ENCODE measurements at places on chromosomes 11 and 22.

DNA sequence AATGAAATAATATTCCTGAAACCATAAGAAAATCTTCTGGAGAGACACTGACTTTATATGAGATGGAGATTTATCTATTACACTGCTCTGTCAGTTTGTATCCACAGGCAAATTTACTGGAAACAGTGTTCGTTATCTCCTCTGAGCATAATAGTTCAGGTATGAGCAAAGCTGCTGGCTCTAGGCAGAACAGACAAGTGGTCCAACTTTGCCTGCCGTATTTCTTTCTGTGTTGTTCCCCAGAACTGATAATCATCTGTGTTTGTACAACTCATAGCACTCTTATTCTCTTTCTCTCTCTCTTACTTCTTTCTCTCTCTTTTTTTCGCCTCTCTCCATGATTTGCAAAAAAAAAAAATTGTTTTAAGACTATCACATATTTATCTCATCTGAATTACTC is 623.8 kb upstream of the CHORDC1 start:
- no peak for DNase-seq

- no peak for DNase-seq
Observed at GRCh38 chr11:17580271-17580670, 33.2 kb downstream of the OTOG start.

DNA sequence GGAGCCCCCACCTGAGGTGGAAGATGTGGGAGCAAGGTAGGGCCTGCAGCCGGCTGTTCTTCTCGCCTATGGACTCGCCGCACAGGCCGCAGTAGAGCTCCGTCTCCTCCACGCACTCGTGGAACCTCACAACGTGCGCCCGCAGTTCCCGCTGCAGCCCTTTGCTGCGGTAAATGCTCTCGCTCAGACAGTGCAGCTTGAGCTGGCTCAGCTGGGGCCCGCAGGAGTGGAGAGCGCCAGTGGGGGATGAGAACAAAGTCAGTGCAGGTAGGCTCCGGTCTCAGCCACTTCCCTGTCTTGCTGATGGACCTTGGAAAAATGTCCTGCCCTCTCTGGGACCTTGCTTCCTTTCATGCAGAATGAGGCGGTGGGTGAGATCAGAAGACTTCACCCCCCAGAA is 10.2 kb downstream of the RAPSN start:
- no peak for DNase-seq

GRCh38 chr11:124807201-124807600 is 7.0 kb upstream of the MSANTD2 start:
- no peak for DNase-seq

GRCh38 chr11:19060629-19061028 is at the start of gene MRGPRX2:
Gene MRGPRX2 (minus strand): TSS chr11:19060717. CDS start chr11:19056402, 4,315 bp downstream.
- no peak for DNase-seq

DNA sequence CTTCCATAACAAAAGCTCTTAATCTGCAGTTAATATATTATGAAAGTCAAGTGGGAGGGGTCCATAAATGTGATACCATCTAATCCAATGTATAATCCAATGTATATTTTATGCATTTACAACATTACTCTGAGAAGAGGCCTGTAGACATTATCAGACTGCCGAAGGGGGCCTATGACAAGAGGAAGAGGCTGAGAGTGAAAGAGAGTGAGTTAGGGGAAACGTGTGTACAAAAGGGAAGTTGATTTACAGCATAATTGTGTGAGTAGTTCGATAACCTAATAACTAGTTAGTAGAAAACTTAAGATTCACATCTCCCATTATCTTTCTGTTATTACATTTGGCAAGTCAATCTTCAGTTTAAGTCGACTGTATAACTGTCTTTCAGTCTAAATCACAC is 86.6 kb downstream of the DDX10 start:
- no peak for DNase-seq

DNA sequence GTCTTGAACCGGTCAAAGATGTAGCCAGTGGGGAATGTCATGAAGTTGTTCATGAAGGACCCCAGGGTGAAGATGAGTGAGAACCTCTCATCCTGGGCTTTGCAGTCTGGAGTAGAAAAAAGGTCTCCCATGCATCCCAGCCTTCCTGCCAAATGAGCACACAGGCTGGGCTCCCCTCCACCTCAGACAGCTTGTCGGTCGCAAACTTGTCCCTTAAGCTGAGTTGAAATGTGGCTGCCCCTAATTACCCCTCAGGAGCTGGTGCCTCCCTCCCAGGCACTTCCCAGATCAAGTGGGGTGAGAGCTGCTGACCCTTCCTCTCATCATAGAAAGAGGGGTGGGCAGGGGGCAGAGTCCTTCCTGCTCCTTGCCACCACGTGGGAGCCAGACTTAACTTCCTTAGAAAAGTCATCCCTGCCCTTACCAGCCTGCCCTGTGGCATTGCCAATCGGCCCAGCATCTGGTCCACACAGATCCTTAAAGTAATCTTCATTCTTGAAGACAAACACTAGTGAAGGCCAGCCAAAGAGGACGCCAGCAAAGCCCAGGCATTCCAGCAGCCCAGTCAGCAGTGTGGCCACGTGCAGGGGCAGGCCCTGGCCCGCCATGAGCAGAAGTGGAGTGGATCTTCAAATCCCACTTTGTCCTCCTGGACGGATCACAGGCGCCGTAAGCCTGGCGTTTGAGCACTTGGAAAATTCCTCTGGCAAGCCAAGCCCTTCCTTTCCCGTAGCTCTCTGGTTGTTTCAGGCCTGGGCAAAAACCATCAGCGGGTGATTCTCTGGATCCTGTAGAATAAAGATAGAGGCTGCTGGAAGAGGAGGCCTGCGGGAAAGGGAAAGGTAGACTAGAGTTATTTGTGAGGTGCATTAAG is 1.1 kb downstream of the SLC43A3 start:
- DNase-seq: no peak

DNA sequence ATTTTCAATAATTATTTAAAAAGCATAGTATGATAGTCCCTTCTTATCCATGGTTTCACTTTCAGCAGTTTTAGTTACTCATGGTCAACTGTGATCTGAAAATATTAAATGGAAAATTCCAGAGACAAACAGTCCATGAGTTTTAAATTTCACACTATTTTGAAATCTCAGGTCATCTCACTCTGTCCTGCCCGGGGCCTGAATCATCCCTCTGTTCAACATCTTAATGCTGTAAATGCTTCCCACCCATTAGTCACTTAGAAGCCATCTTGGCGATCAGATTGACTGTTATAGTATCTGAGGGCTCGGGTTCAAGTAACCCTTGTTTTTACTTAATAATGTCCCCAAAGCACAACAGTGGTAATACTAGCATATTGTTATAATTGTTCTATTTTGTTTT is 1509.3 kb downstream of the FAM181B start:
- no peak for DNase-seq

DNA sequence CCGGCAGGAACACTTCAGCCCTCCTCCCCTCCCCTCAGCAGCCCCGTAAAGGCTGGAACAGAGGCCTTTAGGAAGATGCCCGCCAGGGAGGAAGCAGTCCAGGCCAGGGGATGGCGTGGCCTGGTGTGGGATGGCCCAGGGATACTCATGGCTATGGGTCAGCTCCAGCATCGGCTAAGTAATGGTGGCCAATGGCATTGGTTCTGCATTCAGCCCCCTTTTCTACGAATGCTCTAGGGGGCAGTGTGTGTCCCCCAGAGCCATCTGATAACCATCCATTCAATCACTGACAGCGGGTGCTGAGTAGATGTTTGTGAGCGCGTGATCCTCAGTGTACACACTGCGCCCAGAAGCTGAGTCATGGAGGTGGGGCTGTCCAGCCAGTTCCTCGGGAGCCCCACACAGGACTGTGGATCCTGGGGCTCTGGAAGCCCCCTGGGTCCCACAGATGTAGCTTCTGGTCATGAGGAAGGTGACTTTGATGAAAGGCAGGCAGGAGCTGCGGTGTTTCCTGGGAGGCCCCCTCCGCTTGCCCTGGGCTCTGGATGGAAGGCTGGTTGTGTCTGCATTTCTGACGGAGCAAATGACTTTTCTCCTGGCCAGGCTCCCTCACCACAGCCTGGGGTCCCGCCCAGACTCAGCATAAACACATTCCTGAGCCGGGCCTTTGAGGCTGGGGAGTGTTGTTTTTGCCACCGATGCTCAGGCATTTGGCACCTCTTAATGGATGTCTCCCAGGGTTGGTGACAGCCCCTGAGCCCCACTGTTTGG is 46.5 kb downstream of the FBLN1 start:
- DNase-seq: no peak

GRCh38 chr11:73990730-73991129 is 8.1 kb upstream of the UCP2 start:
- no peak for DNase-seq

- no peak for DNase-seq
Observed at GRCh38 chr11:112162761-112163546, 940 bp downstream of the IL18 start.

DNA sequence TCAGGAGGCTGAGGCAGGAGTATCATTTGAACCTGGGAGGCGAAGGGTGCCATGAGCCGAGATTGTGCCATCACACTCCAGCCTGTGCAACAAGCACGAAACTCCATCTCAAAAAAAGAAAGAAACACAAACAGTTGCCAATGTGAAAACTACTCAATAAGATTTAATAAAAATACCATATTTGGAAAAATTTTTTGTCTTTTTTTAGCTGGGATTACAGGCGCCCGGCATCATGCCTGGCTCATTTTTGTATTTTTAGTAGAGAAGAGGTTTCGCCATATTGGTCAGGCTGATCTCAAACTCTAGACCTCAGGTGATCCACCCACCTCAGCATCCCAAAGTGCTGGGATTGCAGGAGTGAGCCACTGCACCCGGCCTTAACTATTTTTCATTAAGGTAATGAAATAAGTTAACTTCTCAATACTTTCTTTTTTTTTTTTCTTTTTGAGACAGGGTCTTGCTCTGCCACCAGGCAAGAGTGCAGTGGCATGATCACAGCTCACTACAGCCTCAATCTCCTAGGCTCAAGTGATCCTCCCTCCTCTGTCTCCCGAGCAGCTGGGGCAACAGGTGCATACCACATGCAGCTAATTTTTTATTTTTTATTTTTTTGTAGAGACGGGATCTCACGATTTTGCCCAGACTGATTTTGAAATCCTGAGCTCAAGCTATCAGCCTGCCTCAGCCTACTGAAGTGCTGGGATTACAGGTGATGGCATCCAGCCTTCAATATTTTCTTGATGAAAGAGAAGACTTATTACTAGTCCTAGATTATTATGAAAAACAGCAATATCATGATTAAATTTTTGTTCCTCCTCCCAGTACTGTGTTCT is 4746.2 kb upstream of the OR11H1 start:
- DNase-seq: no peak

DNA sequence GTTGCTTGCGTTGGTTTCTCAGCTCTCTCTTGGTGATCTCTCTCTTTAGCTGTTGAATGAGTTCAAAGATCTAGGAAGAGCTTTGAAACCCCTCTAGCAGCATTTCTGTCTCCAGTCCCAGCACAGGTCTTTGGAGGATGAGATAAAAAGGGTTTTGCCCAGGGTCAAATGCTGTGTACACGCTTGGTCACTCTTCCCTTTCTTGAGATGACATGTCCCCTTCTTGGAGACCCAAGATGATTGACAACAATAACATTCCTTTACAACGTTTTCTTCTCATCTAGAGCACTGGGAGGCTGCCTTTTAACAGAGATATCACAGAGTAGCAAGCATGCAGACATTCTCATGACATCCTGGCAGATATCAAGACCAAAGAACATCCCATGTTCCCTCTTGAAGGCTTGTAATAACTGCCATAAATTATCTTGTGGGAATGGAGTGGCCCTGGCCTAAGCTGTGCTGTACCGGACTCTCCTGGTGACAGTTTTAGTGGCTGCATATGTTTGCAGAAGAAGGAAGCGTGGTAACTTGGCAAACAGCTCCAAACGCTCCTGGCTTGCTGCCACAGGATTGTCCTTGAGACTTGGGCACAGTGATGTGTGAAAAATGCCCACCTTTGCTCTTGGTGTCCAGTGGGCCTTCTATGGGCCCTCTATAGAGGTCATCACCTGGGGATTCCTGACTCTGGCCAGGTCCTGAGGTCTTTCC is 107.8 kb downstream of the PTPRJ start:
- no peak for DNase-seq

- no peak for DNase-seq
Observed at GRCh38 chr11:11082646-11083045, 224.8 kb upstream of the ZBED5 start.

DNA sequence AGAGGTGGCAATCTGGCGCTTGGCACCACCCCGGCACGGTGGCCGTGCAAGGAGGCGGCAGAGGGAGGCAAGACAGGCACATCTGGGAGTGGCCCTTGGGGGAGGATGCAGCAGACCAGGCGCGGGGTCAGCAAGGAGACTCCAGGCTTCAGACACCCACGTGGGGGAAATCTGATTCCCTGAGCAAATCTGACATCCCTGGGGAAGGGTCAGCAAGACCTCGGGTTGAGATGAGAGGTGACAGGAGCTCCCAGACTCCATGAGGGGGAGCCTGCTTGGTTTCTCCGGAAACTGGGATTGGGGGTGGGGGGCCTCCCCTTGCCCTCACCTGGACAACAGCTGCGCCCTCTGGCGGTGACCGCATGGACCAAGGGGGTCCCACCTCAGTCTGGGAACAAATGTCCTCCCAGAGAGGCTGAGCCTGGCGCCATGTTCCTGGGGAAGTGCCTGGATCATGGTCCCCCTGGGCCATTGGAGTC is 4.0 kb upstream of the RCOR2 start:
- no peak for DNase-seq

DNA sequence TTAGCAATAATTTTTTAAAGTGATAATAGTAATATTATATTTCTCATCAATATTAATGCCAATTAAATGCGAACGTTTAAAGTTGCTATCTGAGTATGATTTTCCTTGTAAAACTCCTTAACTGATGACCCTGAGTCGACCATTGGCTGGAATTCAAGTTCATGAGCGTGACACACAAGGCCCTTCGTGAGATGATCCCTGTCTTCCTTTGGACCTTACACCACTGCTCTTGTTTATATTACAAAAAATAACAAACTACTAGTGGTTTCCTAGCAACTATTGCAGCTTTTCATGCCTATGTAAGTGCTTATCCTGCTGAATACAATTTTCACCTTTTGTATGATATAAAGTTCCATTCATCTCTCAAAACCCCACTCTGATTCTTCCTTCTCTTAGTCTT is 752.9 kb downstream of the CNTN5 start:
- DNase-seq: no peak

- no peak for DNase-seq
Observed at GRCh38 chr11:73856031-73856567, 20.5 kb downstream of the COA4 start.

- DNase-seq: no peak
Observed at GRCh38 chr11:46120346-46121300, 631 bp downstream of the PHF21A start.

GRCh38 chr11:2743427-2744110 is 43.8 kb upstream of the KCNQ1OT1 start:
- DNase-seq: no peak

- peak; percentile 63 for DNase-seq
Observed at GRCh38 chr11:64251016-64251752, at the start of gene PLCB3. Gene PLCB3 (plus strand): TSS chr11:64251530. CDS start chr11:64251650, 120 bp downstream.

DNA sequence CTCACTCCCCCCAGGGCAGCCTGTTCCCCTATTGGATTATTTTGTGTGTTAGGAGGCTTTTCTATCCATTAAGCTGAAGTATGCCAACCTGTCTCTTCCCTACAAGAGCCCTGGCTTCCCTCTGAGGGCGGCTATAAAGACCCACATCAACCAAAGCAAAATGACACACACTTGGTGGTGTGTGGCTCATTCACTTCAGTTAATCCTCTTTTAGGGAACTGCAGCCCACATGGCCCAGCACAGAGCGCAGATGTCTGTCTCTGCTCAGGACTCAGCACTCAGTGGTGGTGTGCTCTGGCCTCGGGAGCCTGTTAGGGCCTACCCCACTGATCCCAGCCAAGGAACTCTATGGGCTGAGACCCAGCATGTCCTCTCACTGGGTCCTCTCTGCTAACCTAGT is 32.2 kb upstream of the LRRC10B start:
- DNase-seq: no peak

GRCh38 chr22:20565079-20565734 is 57.8 kb downstream of the MED15 start:
- no peak for DNase-seq
